Stimulated activated CD4-positive, alpha-beta T cell treated with anti-CD3 and anti-CD28 coated beads, Interleukin-4, amount 100 ng/mL, for 4 hours (primary cell): ENCODE measurements at places on chromosomes 2 and 18.

DNA sequence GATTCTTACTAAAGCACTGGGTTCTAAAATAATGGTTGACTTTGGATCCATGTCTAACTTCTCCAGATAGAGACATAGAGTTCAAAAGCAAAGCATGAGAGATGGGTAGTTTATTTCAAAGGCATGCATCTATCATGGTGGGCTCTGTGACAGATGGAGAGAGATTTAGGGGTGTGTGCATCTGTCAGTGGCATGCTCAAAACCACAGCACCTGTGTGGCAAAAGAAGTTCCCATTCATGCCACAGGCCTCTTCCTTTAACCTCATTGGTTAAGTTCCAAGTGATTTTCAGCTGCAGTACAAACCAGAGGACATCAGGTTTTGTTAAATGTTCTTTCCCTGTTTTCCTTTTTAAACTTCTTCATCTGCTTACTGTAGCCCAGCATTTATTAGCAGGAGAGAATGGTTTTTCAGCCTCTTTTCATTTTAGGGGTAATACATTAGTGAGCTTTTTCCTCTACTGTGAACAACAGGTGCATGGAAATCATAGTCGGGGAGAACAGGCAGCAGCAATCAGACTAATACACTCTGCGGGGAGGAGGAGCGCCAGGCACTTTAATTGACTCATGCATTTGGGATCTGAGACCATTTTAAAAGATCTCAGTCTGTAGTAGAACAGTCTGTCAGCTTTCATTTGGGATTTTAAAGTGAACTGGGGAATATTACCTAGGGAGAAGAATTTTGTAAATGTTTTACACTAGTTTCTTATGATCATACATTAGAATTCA is 52.4 kb upstream of the UPP2 start:
- no peak for DNase-seq

GRCh38 chr2:197498235-197498936 is 1.3 kb downstream of the HSPD1 start:
- no peak for DNase-seq

- DNase-seq, result no peak
These were observed 304.3 kb downstream of the CELF4 start for GRCh38 chr18:37261246-37261840.

DNA sequence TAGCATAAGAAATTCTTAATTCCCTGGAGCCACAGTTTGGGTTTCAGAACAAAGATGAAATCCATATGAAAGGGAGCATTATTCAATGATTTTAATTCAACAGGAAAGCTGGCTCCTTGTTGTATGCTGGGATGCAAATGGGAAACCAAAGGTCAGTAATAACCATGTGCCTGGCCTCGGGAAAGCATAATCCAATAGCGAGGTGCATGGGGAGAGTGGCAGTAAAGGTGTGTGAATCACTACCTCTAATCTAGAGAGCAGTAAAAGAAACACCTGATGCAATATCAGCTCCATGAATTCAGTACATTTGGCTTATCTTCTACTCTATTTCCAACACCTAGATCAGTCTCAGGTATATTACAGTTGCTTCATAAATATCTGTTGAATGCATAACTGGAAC is 220.1 kb downstream of the FBXO15 start:
- DNase-seq, result no peak

GRCh38 chr2:234569776-234570430 is 73.0 kb upstream of the ARL4C start:
- no peak for DNase-seq

- DNase-seq, result no peak
These were observed 436.2 kb downstream of the SUCLG1 start for GRCh38 chr2:84022810-84023431.

GRCh38 chr2:161113693-161114575 is 46.3 kb upstream of the TANK start:
- DNase-seq, result no peak

DNA sequence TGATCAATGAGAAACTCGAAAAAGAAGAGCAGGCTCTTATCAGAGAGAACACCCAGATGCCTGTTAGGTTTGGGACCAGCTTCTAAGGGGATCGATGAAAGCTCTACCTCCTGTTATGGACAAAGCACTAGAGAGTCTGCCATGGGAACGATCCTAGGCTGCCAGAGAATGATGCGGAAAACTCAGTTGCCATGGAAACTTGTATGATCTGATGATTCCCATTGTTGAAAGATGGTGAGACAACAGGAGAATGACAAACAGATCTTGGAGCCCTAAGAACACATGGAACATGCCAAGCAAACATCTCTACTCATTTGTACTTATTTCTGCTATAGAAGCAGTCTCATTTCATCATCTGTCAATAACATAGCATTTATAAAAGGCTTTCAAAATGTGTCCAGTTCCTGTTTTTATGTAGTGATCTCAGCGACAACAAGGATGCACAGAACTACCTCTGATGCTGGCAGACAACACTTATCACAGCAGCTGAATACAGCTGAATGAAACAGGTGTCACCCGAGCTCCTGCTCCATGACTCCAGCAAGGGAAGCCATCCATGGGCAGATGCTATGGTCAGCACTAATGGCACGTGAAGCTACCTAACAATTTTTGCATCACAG is 59.6 kb downstream of the NCKAP5 start:
- no peak for DNase-seq

DNA sequence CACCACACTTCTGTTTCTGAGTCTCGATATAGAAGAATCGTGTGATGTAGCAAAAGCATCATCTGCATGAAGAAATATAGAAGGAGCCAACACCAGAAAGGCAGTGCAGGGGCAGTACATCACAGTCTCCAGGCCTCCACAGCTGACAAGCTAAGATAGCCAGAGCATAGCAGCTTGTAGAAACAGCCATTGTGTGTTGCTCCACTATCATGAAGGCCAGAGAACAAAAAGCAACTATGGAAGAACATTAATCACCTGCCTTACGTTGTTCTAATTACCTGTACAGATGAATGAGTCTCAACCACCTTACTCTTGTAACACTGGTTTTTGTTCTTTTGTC is 129.0 kb downstream of the RND3 start:
- DNase-seq, result no peak

- no peak for DNase-seq
These were observed 516.2 kb downstream of the DCDC2C start for GRCh38 chr2:4219571-4219970.

GRCh38 chr2:127324635-127325034 is 30.7 kb upstream of the ERCC3 start:
- DNase-seq, result no peak

DNA sequence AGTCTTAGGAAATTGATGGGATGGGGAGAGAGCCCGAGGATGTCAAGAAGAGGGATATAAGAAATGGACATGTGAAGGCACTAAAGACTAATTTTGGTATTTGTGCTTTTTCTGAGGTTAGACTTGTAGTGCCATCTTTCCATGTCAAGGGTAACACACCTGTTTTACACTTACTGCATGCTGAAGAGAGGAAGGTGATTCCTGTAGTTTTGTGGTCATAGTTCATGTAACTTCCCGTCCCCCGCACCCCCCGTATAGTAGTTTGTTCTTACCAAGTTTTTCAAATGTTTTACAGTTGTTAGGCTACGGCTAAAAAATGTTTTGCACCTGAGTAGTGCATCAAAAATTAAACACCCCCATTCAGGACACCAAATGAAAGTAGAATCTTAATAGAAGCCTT is 73.8 kb downstream of the CLIP4 start:
- no peak for DNase-seq

DNA sequence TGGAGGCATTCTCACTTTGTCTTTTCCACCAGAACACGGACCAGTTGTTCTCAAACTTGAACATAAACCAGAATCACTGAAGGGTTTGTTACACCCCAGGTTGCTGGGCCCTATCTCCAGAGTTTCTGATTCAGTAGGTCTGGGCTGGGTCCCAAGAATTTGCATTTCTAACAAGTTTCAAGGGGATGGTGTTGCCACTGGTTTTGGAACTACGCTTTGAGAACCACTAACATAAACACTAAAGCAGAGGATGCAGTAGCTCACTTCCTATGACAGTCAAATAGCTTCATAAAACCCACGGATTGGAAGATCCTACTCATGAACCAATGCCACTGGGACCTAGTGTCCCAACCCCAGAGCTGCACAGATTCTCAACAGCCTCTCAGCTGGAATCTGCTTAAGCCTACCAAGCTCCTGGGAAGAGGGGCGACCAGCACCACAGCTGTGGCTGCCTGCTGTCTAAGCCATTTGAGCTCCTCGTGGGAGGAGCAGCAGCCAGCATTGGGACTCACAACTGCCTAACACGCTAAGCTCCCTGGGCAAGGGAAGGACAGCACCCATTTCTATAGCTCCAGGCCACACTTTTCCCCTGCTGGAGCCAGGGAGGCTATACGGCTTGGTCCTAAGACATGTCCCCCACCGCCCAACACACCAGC is 62.5 kb downstream of the C1D start:
- DNase-seq, result no peak

GRCh38 chr2:139465789-139466188 is 685.6 kb upstream of the NXPH2 start:
- no peak for DNase-seq

GRCh38 chr2:186544255-186544675 is 45.6 kb upstream of the ITGAV start:
- no peak for DNase-seq

GRCh38 chr2:54464341-54464740 is 8.2 kb downstream of the SPTBN1 start:
- no peak for DNase-seq

DNA sequence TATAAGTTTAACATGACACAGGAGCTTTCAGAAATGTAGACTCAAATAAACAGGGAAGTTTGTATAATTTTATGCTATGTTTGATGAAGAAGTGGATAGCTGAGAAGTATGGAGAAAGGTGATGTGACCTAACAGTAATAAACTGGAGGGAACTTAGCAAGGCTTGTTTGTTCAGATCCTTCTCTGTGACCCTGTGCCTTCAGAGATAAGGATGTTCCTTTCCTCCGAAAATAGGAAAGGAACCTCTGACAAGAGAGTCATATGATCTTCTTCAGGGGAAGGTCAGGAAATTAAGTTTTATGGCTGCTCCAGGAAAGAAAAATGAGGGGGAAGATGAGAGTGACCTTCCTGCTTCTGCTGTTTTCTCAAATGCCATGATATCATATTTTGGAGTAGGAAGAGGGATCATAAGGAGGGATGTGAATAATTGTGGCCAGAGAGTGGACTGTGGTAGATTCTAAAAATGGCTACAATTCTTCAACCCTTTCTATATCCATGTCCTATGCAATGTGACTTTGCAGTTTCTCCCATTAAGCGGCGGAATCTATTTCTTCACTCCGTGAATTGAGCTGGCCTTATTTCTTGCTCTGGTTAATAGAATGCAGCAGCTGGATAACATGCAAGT is 8.5 kb upstream of the C2orf69 start:
- no peak for DNase-seq

DNA sequence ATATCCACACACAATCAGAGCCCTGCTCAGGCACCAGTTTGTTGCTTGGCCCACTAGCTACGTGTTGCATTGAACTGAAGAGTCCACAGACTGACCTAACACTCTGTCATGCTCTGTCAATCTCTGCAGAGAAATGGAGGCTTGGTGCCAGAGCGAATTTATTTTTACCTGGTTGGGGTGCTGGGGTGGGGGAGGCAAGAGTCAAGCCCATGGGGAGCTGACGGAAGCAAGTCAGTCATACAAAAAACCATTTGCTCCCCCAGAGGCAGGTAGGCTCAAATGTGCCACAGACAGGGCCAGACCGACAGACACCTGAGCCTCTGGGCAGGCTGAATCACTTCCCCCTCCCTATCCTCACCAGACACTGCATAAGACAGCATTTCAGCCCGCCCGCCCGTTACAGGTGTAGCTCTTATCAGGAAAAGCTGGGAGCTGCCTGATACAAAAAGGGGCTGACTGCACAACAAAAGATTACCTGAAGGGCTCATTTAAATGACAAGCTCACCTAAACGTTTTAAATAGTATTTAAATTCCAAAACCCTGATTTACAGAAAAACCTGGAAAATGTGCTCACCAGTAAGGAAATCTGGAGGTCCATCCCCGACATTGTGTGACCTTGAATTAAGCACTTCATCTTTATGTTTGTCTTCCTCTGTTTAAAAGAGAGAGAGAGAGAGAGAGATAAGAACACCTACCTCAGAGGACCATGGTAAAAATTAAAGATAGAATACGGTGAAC is 2.1 kb upstream of the PCBP1 start:
- peak; percentile 82 for DNase-seq

DNA sequence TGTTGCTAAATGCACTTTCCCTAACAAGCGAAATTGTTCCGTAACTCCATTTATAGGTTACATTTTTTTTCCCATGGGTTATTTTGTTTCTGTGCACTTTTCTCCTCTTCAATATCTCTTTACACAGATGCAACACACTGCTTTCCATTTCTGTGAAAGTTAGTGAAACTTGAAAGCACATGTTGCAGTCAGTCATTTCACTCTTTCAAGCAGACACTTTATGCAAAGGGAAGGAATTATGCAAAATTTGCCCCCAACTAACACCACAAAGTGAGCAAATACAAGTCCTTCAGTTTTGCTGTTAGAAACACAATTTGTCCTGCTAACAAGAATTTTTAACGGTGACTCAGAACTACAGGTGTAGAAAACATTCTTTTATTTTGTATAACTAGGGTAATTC is 124.8 kb downstream of the PTH2R start:
- DNase-seq, result no peak

- no peak for DNase-seq
These were observed 43.5 kb upstream of the EPG5 start for GRCh38 chr18:46010676-46011075.

- DNase-seq, result no peak
These were observed 94.8 kb upstream of the SPATS2L start for GRCh38 chr2:200211643-200212042.

- DNase-seq, result no peak
These were observed 8.6 kb upstream of the ATP6V1B1 start for GRCh38 chr2:70927138-70927537.

GRCh38 chr18:21069468-21069867 is 42.1 kb downstream of the ROCK1 start:
- DNase-seq, result no peak
